COR-L47 (cell line): ENCODE measurements at places on chromosomes 7 and 10.

DNA sequence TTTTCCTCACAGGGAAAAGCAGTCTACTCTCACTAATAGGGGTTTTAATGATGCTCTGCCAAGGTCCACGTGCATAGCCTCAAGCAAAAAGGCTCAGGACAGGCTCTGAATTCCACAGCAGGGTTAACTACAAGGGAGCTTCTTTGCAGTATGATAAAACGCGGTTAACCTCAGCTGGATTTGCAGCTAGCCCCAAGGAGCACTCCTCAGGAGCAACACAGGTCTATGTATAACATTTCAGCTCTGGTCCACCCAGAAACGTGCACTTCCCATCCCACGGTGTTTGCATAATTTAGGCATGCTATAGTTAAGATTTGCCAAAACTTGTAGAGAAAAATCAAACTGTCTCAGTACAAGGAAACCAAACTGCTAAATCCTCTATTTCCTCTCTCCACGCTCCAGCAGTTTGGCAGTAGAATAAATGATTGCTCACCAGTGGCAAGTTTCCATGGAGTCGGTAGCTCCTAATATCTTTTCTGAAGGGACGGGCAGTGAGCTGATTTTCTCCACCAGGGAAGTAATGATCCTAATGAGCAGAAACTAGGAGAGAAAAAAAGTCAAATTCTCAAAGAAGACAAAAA, 13.1 kb upstream of the ASB4 start:
- no peak for DNase-seq

- DNase-seq, result no peak
These were observed 317.8 kb upstream of the MTPN start for GRCh38 chr7:136294977-136295376.

DNA sequence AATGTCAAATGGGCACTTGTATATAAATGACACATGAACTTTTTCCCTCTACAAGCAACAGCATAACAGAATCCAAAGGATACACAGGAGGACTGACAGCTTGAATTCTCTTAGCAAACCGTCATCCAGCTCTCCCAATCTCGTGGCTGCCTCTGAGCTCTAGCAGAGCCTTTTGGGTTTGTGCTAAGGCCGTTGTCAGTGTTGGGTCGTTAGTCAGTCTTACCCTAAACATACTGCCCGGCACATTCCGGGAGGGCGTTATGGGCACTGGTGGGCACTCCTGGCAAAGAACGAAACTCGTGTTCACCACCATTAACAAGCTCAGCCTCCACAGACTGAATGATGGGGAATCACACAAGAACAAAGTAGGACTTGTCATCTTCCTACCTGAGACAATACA, 19.6 kb upstream of the ENO4 start:
- no peak for DNase-seq

DNA sequence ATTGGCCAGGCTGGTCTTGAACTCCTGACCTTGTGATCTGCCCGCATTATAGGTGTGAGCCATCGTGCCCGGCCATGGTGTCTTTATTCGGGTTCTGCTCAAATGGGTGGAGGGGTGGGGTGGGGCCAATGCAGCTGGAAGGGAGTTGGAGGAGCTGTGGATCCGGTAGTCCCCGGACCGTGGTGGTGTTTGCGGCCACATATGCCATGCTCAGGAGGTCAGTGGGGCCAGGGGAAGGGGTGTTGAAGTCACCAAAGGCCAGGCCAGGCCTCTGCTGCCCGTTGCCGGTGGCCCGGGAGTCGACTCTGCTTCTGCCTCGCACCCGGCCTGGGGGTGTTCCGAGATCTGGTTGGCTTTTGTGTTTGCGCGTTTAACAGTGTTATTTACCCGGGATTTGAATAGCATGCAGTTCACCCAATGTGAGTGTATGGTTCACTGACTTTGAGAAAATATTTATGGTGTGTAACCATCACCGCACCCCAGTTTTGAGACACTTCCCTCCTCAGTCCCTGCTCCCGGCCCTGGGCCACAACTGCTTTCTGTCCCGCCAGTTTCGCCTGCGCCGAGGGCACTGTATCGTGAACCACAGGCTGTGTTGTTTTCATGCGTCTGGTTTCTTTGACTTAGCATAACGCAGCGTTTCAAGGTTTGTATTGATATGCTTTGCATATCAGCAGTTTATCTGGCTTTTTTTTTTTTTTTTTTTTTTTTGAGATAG, 10.7 kb downstream of the INPP5A start:
- no peak for DNase-seq

DNA sequence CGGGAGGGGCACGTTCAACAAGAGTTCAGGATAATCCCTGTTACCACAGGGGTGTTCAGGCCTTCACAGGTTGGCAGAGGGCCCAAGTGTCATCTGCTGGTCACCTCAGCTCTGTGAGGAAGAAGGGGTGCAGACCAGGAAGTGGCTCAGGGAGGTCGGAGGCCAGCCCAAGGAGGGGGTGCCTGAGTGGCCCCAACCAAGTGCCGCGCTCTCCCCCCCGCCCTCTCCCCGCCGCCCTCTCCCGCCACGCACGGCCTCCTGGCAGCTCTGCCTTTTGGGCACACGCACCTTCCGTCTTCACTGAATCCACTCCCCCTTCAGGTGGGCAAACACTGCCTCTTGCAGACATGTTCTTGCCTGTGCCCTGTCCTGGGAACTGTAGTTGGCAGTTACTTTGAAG, 245.2 kb downstream of the PAXIP1 start:
- no peak for DNase-seq

- DNase-seq, result peak; percentile 13
These were observed 609 bp downstream of the KLRG2 start for GRCh38 chr7:139482662-139483466.

DNA sequence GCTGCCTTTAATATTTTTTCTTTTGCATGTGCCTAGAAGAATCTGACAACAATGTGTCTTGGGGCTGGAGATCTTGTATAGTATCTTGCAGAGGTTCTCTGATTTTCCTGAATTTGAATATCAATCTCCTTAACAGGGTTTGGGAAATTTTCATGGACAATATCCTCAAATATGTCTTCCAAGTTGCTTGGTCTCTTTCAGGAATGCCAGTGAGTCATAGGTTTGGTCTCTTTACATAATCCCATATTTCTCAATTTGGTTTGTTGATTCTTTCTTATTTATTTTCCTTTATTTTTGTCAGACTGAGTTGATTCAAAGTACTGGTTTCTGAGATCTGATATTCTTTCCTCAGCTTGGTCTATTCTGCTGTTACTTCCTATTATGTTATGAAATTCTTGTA, 208.7 kb upstream of the GLI3 start:
- DNase-seq, result no peak

DNA sequence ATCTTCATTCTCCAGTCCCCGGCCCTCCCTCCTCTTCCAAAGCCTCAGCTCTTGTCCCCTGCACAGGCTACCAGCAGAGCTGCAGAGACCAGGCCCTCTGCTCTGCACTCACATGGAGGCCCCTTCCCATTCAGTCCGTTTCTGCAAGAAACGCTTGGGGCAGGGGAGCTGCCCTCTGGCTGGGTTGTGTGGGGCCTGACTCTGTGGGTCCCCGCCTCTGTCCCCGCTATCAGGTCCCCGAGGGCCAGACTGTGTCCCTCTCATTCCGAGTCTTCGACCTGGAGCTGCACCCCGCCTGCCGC, 1.5 kb downstream of the PCOLCE start:
- no peak for DNase-seq

DNA sequence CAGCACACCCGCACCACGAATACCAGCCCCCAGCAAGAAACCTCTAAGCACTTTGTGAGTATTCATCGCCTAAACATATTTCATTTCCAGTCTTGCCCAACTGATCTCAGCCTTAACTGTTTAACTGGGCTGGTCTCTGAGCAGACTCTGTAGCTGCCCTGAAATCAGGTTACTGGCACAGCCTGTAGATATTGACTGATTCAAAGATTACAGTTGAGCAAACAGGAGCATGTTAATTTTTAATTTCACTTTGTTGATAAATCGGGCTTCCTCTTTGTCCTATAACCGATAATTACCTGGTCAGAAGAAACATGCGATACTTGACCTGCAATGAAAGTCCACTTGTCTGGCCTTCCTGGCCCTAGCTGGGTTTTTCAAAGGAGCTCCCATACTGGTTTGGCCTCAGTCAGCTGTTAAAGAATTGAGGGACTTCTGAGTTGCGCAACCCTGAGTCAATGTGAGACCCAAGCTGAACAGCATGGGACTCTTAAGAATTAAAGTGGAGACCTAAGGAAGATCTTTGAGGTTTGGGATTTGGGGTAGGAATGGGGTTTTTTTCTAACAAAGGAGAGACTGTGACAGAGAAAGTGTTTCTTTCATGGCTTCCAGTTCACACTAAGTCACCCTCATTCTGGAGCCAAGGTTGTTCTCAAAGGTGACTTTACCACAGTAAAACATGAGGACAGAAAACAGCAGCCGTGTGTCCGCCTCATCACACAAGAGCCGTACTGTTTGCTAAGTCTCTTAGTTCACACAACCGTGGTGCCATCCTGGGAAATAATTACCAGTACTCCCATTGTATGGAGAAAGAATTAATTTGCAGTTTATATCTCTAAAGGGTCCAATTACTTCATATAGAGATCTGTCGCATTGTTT, 75.9 kb downstream of the PPP1R3C start:
- DNase-seq, result no peak

DNA sequence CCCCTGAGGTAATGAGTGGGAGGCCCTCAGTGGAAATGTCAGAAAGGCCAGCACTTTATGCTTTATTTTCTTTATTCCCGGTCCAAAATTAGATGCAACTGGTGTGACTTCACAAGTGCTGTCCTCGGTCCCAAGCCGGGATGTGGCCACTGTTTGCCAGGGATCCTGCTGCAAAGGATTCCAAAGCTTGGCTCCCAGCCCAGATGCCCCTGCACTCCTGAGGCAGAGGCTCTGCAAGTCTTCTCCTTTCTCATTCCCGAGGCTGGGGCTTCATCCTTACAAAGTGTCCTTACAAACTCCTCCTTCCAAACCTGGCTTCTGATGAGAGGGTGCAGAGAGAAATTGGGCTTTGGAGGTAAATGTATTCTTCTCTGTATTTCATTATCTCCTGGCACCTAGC, 544.3 kb upstream of the DPP6 start:
- DNase-seq, result no peak

DNA sequence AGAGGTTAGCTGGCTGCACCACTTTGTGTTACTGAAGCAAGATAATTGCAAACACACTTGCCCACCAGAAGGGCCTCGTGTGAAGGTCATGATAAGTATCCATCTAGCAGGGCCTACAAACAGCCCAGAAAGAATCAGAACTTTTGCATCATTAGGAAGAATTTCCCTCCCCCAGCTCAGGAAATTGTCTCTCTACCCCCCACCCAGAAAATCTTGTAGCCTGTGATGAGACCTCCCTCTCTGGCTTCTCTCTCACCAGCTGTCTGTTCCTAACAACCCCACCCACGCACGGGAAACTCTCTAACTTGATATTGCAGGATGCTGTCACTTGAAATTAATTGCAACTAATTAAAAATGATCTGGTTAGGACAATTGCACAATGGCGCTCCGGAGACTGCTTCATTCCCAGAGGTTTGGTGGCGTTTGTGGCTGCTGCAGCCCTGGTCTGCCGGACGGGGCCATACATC, 34.5 kb downstream of the ZNF503 start:
- no peak for DNase-seq

- no peak for DNase-seq
These were observed 27.8 kb downstream of the DENND10 start for GRCh38 chr10:119131512-119132240.

GRCh38 chr10:15515202-15515601, 144.1 kb upstream of the FAM171A1 start:
- no peak for DNase-seq
